ENCODE measurements at places on chromosomes 7 and 10. TPM values are rescaled to one million over a fixed set of nuclear protein-coding genes. Genes with fewer than 3 reads are reported as not detected.

- no peak for DNase-seq
These were observed 1.5 kb downstream of the GDF2 start for GRCh38 chr10:47323636-47324296.

- no peak for DNase-seq
These were observed 101.6 kb downstream of the NKX6-2 start for GRCh38 chr10:132684164-132684891.

- DNase-seq, result no peak
These were observed 129.9 kb downstream of the IPMK start for GRCh38 chr10:58137813-58138212.

DNA sequence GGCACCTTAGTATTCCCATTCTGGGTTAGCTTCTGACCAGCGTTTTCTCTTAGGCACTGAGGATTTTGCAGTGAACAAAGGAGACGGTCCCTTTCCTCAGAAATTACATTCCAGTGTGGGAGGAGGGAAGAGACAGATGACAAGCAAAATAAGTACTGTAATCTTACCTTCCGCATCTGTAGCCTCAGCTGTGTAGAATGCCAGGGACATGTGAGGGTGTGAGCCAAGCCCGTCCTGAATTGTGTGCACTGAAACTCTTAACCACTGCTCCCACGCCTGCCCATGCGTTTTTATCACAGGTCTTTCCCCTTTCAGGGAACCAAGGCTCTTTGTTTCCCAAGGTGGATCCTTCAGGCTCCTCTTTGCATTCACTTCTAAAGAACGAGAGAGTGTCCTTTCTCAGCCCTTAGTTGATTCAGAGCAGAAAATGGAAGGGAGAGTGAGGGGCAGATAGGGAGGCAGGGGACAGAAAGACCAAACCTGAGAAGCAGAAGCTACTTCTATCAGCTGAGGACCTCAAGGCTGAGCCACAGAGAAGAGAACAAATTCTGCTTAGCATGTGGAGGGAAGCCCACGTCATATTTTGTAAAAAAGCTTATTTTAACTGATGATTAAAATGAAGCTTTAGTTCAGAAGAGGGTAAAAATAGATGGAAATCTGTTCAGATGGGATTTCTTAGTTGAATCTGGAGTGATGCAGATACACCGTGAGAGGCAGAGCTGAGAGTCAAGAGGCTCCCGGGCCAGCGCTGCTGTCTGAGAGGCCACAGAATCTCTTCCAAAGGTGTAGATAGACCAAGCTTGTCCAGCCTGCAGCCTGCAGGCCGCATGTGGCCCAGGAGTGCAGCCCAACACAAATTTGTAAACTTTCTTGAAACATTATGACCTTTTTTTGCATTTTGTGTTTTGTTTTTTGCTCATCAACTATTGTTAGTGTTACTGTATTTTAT, 122.5 kb downstream of the CCNY start:
- DNase-seq, result no peak

The FAM180A gene
- 30.5 TPM for total RNA-seq

The EXOC6 gene
- total RNA-seq, result 9.8 TPM

The ACHE gene
- 0.63 TPM for total RNA-seq

The TRIM4 gene
- 45.2 TPM for total RNA-seq
